Natural killer cell (primary cell): ENCODE measurements at places on chromosomes 2 and 18.

DNA sequence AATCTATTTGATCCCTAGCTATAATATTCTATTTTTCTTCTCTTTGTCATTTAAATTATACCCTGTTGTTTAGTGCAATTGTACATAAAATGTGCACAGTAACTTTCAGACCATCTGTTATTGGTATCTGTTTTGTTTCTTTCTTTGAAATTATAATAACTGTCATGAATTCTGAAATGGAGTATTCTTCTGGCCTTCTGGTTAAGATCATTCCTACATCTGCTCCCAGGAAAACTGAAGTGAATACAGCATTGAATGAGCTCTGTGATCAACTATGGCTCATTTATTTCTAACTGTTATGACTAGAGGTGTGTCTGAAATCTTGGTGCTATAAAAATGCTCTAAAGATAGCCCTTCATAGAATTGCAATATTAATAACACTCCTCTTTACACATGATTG, 788.4 kb upstream of the TMEFF2 start:
- no peak overlapping the region for H3K4me3 ChIP-seq
- H3K36me3 ChIP-seq = no peaks in the 10 kb centered on the region
- H3K27me3 ChIP-seq = no peaks in the 10 kb centered on the region
- no peaks in the 10 kb centered on the region for H3K4me1 ChIP-seq
- DNase-seq = no peak

- no peaks in the 10 kb centered on the region for H3K36me3 ChIP-seq
- H3K27me3 ChIP-seq = no peaks in the 10 kb centered on the region
- no peak overlapping the region for H3K27ac ChIP-seq
- no peak for DNase-seq
- no peak overlapping the region for H3K4me3 ChIP-seq
- peaks cover 12% of the 10 kb centered on the region for H3K4me1 ChIP-seq
Observed at GRCh38 chr2:144605231-144605840, 85.4 kb upstream of the ZEB2 start.

- no peak overlapping the region for H3K4me3 ChIP-seq
- H3K27ac ChIP-seq = peak overlapping the region; percentile 47
- DNase-seq = no peak
Observed at GRCh38 chr2:42754021-42754775, 9.7 kb downstream of the OXER1 start.

GRCh38 chr2:85462322-85462721, 43.8 kb downstream of the SH2D6 start:
- no peak overlapping the region for H3K4me3 ChIP-seq
- H3K36me3 ChIP-seq = no peaks in the 10 kb centered on the region
- H3K27me3 ChIP-seq = no peaks in the 10 kb centered on the region
- H3K4me1 ChIP-seq = no peaks in the 10 kb centered on the region
- no peak for DNase-seq

- H3K27me3 ChIP-seq = peaks cover 24% of the 10 kb centered on the region
- no peaks in the 10 kb centered on the region for H3K36me3 ChIP-seq
- DNase-seq = no peak
- H3K4me3 ChIP-seq = no peak within 1 kb of the TSS
Observed at GRCh38 chr2:218781691-218782527, at the start of gene CYP27A1. CYP27A1 (plus strand) TSS chr2:218782147; CDS start chr2:218782183, 36 bp downstream.

DNA sequence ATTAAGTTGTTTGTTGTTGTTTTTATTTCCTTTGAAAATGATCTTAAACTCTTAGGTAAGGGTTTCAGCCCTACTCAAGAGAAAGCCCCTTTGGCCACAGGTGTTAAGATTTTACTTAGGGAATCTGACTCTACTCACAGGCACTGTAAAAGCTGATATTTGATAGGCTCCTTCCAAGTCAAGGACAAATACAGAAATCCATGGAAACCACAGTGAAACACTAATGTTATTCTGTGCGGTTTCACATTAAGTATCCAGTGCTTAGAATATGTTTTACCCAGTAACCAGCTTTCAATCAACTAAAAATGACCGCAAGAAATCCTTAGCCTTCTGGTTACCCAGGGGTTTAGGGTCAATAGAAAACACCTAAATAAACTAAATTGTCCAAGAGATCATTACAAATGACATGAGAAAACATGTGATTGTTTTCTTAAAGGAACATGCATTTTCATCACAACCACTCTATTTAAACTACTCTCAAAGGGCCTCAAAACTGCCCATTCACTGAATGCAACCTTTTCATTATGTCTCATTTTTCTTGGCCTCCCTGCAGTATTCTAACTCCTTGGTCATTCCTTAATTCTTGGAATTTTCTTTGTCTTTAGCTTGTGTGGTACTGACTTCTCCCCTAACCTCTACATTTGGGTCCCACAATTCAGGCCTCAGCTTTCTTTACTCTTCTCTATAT, 56.0 kb downstream of the CDH2 start:
- H3K4me3 ChIP-seq = no peak overlapping the region
- no peaks in the 10 kb centered on the region for H3K36me3 ChIP-seq
- DNase-seq = no peak
- no peaks in the 10 kb centered on the region for H3K4me1 ChIP-seq
- no peaks in the 10 kb centered on the region for H3K27me3 ChIP-seq

DNA sequence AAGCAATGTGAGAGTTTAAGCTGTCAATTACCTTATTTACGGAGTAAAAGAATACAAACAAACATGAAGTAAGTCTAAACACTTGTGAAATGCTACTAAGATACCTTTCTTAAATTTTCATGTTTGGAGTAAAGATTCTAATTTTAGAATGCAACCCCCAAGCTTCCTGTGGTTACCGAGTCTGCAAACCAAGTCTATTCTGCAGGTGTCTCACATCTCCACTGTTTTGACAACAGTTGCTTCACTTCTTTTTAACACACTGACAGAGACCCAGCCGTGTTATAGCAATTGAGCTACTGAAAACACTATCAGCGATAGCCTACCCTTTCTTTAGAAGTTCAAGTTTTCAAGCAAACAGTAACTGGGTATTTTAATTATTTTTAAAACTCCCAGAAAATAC, 608.3 kb downstream of the ERBB4 start:
- DNase-seq = peak; percentile 2
- no peaks in the 10 kb centered on the region for H3K36me3 ChIP-seq
- no peaks in the 10 kb centered on the region for H3K4me1 ChIP-seq
- H3K27me3 ChIP-seq = no peaks in the 10 kb centered on the region
